ENCODE measurements at places on chromosomes 12 and 14.

- DNase-seq = no peak
These were observed 110.1 kb upstream of the FAR2 start for GRCh38 chr12:29039013-29039412.

- DNase-seq = no peak
These were observed 48.4 kb downstream of the MYRFL start for GRCh38 chr12:69873429-69873828.

GRCh38 chr12:55711786-55712553 is 3.9 kb upstream of the BLOC1S1 start:
- DNase-seq = no peak

- no peak for DNase-seq
These were observed 466 bp downstream of the SAV1 start for GRCh38 chr14:50667684-50667995.

- no peak for DNase-seq
These were observed 114.6 kb upstream of the KRAS start for GRCh38 chr12:25365340-25365730.

GRCh38 chr12:31482816-31483215 is 108.1 kb downstream of the DENND5B start:
- no peak for DNase-seq

DNA sequence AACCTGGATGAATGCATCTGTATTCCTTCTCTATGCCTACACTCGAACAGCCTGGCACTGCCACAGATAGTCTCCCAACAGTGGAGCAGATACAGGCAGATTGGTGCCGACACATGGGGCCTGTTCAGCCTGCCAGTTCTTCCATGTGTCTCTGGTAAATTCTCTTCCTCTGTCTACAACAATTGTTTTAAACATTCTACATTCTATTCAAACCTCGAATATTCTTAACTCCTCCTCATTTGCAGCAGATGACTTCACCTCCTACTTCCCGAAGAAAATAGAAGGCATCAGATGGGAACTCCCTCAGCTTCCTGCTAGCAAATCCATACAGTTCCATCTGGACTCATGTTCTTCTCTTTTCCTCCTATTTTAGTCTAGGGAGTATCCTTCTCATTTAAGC is 43.1 kb upstream of the OTOGL start:
- DNase-seq = no peak

DNA sequence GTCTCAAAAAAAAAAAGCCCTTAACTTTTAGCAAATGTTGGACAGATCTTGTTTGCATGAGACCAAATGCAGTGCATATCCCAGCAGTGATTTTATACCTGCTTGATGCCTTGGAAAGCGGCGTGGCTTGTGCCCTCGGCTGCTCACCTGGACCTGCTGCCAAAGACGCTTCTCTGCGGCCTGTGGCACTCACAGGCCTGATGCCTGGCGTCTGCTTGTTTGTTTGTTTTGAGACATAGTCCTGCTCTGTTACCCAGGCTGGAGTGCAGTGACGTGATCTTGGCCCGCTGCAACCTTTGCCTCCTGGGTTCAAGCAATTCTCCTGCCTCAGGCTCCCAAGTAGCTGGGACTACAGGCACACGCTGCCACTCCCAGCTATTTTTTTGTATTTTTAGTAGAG is 5.2 kb downstream of the PGAM5 start:
- DNase-seq = no peak

- DNase-seq = no peak
These were observed 32.5 kb upstream of the GPR132 start for GRCh38 chr14:105097794-105098127.

GRCh38 chr14:102760496-102761193 is 16.6 kb upstream of the TRAF3 start:
- DNase-seq = no peak

- DNase-seq = no peak
These were observed 751.3 kb upstream of the LRFN5 start for GRCh38 chr14:40855343-40855742.

GRCh38 chr14:29054119-29054518 is 287.5 kb downstream of the FOXG1 start:
- DNase-seq = no peak

GRCh38 chr14:89324501-89325298 is 92.3 kb downstream of the FOXN3 start:
- DNase-seq = no peak

- DNase-seq = no peak
These were observed 197.0 kb downstream of the DAD1 start for GRCh38 chr14:22391908-22392565.

GRCh38 chr12:98909746-98910145 is 264.7 kb downstream of the APAF1 start:
- no peak for DNase-seq

- no peak for DNase-seq
These were observed 53.9 kb downstream of the TTLL5 start for GRCh38 chr14:75714991-75715390.

All from RWPE2 (cell line).